GM12864 (cell line): ENCODE measurements at places on chromosomes 1 and 21.

DNA sequence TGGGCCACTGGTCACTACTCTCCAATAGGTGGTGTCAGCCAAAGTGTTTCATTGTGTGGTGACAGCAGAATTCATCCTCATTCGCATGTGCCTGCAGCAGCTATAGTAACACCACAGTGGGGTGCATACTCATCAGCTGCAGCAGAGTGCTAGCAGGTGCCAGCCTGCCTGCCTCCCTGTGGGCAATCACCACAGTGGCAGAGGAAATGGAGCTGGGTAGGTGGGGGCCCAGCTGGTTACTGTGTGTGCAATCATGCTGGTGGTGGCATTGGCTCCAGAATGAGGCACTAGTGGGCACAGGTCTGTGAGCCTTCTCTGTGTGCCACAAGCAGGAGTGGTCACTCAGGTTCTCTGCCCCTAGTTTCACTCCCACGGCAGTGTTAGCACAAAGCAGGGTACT lies 579.2 kb downstream of the PTPRC start:
- no peak for DNase-seq

DNA sequence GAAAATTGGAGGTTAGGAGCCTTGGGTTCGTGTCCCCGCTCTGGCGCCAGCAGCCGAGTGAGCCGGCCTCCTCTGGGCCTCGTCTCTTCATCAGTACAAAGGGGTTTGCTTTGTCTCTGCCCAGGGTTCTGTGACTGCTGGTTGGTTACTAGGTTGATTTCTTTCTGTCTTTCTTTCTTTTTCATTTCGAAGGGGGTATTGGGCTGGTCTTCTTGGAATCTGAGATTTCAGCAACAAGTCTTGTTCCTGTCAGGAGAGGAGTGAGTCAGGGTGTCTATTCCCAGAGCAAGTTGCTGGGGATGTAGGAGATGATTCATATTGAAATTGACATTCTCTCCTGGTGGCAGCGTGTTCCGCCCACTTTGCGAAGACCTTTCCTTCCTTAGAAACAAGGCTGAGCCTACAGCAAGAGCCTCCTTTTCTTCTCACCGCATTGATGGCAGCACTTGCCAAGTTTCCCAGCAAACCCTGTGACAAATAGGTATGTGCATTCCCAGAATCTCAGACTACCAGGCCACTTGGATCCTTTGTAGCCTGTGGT lies 79.2 kb downstream of the MAN1C1 start:
- no peak for DNase-seq

DNA sequence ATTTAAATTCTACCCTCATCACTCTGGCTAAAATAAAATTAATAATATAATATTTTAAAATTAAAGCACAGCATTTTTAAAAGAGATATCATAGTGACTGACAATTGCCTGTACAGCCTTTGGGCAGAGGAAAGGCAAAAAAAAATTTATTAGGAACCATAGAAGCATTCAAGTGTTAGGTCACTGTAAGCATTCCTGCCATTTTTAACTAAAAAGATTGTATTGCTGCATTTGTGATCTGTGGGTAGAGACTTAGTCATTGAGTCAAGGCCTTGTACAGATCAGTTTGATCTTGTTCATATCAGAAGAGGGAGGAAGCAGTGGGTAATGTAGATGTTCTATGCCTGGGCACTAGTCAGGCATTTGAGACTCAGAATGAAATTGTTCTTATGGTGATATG lies 109.9 kb downstream of the LYPLAL1 start:
- DNase-seq = no peak

DNA sequence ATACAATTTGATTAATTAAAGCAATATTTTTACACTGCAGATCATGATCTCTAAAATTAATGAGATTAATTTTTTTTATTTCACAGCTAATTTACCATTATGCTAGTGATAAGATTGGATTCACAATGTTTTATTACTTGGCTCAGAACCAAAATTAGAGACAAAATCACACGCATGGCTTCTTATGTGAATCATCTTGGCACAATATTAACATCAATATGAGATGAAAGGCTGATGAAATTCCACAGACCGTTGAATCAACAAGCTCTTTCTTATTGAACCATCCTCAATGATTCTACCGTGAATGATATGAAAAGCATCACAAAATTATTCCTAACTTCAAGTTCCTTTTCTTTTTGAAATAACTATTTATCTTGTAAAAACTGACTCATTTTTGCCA lies 544.9 kb downstream of the KCNT2 start:
- DNase-seq = no peak

GRCh38 chr1:113605146-113605545 lies 154.1 kb downstream of the PHTF1 start:
- no peak for DNase-seq

- DNase-seq = no peak
These were observed 420.6 kb upstream of the DEPDC1 start for GRCh38 chr1:68917456-68917855.

DNA sequence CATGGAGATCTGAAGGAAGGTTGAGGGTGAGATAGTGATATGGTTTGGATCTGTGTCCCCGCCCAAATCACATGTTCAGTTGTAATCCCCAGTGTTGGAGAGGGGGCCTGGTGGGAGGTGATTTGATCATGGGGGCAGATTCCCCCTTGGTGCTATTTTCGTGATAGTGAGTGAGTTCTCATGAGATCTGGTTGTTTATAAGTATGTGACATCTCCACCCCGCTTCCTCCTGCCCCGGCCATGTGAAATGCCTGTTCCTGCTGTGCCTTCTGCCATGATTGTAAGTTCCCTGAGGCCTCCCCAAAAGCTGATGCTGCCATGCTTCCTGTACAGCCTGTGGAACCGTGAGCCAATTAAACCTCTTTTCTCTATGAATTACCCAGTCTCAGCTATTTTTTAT lies 451.9 kb upstream of the VAMP3 start:
- DNase-seq = no peak

DNA sequence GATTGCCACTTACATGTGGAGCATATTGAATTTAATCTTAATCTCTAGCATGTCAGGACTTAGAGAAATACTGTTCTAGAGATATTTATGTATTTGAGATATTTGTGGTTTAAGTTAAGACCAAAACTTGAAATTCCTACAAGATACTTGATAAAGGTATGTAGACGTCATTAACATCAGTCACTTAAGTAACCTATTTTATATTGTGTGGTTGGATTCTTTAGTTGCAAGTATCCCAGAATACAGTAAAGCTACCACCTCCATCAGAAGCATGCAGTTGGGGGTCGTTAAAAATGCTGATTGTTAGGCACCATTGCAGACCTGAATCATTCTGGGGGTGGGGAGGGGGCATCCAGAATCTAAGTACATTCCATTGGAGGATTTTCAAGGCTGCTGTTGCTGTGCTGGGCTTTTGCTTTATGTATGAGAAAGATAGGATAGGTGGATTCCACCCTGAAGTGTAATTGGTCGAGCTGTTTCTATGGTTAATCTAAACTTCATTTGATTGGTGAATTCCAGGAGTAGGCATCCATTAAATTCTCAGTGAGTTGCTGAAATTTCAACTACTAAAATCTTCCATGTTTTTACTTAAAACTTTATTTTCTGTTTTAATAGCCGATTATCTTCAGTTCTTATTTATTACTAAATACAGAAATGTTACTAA lies 4.0 kb downstream of the H3-3A start:
- no peak for DNase-seq

DNA sequence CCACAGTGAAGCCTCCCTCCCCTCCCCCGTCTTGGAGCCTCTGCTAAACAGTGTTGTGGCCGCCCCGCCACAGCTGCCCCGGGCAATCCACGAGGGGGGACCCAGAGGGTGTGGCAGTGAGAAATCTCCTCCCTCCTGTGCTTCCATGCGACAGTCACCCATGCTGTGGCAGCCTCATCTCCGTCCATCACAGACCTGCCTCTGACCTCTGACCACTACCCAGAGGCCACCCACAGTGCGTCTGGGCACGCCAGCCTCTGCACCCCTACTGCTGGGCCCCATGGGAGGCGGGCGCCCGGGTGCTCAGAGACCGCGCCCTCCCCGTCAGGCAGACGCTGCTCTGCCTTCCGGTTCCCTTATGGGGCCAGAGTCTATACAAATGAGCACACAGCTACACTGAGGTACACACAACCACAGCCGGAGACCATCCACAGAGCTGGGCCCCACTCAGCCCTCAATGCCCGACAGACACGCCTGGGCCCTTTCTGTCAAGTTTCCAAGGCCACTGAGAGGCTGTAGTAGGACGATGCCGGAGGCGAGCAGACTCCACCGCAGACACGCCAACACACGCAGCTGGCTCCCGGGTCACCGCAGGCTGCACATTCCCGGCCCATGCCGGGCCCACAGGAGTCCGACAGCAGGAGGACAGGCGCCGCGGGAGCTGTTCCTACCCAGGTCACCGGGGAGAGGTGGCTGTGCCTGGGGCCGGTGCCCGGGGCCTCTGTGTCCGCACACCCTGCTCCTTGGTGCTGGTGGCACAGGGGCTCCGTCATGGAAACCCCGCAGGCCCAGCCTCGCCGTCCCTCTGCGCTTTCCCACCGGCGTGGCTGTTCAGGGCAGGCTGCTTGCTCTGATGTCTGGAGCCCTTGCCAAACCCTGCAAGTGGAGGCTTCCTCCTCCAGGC lies 23.9 kb upstream of the TMEM52 start:
- no peak for DNase-seq

DNA sequence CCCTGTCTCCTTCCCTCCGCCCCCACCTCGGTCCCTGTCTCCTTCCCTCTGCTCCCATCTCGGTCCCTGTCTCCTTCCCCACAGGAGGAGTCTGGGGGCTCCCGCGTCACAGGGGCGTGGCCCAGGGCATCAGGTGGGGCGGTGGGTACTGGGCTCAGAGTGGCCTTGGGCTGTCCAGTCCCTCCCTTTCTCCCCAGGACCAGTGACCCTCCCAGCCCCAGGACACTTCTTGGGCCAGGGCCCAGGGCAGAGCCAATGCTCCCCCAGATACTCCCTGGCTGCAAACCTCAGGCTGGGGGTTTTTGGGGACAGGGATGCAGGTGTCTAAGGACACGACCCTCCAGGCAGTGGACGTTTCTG lies 6.8 kb upstream of the RNF223 start:
- DNase-seq = no peak
